Right hindlimb (tissue), 1 donor: ENCODE measurements at places on chromosomes 3 and 15.

- no peak for DNase-seq
Observed at GRCh38 chr3:132652640-132653270, 6.9 kb downstream of the ACAD11 start.

- no peak for DNase-seq
Observed at GRCh38 chr3:149332227-149332765, 1.1 kb downstream of the TM4SF18 start.

DNA sequence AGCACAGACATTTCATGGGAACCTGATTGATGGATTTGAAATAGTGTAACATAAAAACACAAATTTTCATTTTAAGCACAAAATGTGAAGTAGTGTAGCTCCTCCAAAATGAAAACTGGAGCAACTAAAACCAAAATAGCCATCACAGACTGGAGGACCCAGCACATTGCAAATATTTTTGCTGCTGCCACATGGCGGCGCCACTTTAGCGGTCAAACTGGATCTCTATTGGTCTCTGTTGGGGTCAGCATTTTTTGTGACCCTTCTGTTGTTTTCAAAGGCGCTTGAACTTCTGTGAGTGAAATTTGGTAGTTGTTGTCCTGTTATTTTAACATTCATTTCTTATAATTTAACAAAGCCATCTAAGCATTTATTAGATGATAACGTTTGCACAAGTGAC, 259.9 kb downstream of the IL20RB start:
- DNase-seq: no peak

- DNase-seq: no peak
Observed at GRCh38 chr15:25852661-25853524, 10.2 kb downstream of the ATP10A start.

DNA sequence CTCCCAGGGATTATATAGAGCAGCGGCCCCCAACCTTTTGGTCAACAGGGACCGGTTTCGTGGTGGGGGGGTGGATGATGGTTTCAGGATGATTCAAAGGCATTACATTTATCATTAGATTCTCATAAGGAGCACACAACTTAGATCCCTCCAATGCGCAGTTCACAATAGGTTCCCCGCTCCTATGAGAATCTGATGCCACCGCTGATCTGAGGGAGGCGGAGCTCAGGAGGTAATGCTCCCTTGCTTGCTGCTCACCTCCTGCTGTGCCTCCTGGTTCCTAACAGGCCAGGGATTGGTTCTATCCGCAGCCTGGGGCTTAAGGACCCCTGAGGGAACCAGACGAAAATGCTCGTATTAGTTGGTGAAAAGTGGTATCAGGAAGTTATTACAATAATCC, 1.3 kb upstream of the HACD2 start:
- DNase-seq: peak; percentile 45

DNA sequence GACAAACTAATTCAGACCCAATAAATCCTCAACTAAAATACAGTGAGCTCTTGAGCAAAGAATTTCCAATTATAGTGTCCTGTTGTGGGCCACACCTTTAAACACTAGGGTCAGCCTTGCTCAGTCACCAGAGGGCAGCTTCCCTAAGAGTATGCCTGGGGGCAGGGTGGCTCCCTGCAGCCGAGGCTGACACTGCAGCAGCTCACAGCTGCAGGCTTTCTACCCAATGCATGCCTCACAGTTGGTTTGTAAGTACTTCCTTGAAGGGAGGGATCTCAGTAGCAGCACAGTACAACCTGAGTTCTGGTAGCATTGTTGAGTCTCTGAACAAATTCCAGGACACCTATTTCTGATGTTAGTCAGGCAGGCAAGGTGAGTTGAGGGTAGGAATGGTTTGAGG, 335.6 kb downstream of the TUSC7 start:
- no peak for DNase-seq

DNA sequence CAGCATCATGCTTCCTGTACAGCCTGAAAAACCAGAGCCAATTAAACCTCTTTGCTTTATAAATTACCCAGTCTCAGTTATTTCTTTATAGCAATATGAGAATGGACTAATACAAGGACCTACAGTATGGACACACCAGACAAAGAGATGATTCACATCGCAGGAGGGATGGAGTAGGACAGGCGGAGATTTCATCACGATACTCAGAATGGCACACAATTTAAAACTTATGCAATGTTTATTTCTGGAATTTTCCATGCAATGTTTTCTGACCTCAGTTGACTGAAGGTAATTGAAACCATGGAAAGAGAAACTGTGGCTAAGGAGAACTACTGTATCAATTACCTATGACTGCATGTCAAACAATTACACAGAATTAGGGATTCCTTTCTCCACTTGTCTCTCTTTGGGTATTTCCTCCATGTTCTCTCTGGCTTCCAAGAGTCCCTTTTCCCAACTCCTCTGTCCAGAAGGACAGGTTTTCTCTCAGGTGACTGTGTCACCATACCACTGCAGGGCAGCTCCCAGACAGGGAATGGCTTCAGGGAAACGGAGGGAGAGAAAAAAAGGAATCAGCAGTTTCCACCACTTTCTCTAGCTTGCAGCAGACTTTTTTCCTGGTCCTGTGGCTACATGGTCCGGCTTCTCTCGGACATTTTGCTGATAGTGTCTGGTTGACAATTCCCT, 3.0 kb upstream of the ANO10 start:
- no peak for DNase-seq

GRCh38 chr15:67843092-67843501, 3.3 kb upstream of the RNU6-1 start:
- DNase-seq: no peak

GRCh38 chr3:37310666-37311050, 136.3 kb upstream of the LRRFIP2 start:
- no peak for DNase-seq
